Right lobe of liver (tissue), 6 donors: ENCODE measurements at places on chromosomes 3 and 15.

- no peak for DNase-seq
Observed at GRCh38 chr15:56980473-56980872, 62.0 kb downstream of the TCF12 start.

DNA sequence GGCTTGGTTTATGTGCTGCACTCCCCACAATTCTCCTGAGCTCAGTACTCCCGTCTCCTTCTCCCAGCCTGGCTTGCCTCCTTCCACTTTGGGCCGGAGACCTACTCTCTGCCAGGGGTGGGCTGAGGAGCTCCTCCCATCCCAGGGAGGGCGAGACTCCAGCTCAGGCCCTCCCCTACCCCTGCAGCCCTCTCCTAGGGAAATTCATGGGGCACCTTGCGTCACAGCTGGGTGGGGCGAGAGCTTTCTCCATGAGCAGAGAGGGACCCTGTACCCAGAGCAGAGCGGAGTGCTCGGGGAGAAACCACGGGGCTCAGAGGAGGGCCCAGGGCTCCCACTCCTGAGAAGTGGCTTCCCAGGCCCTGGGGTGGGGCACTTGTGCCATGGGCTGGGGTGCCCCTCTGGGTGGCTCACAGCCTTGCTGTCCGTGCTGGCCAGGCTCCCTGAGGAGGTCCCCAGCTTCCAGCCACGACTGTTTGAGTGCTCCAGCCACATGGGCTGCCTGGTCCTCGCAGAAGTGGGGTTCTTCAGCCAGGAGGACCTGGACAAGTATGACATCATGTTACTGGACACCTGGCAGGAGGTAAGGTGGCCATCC, 13.3 kb downstream of the VILL start:
- DNase-seq: peak; percentile 57

GRCh38 chr3:100563652-100564211, 45.7 kb upstream of the ADGRG7 start:
- no peak for DNase-seq

- DNase-seq: no peak
Observed at GRCh38 chr3:30319713-30320112, 286.7 kb upstream of the TGFBR2 start.

- DNase-seq: no peak
Observed at GRCh38 chr3:73572368-73572767, 52.4 kb downstream of the PDZRN3 start.

DNA sequence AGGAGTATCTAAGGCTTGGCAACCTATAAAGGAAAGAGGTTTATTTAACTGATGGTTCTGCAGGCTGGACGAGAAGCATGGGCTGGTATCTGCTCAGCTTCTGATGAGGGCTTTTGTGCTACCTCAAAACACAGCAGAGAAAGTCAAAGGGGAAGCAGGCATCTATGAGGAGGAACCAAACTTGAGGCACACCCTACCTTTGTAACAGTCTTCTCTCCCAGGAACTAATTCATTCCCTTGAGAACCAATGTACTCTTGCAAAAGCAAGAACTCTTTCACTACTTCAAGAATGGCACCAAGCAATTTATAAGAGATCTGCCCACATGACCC, 109.0 kb downstream of the CGGBP1 start:
- no peak for DNase-seq

GRCh38 chr3:17190353-17191078, 305.8 kb downstream of the PLCL2 start:
- DNase-seq: no peak

DNA sequence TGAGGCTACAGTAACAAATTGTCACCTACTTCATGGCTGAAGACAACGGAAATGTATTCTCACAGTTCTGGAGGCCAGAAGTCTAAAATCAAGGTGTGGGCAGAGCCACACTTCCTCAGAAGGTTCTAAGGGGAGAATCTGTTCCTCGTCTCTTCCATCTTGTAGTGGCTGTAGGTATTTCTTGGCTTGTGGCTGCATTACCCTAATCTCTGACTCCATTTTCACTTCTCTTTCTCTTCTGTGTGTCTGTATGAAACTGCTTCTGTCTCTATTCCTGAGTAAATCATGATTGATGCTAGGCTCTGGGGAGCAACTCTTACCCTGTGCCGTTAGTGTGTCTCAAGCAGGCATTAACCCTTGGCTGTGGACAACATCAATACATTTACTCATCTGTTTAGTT, 164.7 kb downstream of the SQOR start:
- DNase-seq: no peak

DNA sequence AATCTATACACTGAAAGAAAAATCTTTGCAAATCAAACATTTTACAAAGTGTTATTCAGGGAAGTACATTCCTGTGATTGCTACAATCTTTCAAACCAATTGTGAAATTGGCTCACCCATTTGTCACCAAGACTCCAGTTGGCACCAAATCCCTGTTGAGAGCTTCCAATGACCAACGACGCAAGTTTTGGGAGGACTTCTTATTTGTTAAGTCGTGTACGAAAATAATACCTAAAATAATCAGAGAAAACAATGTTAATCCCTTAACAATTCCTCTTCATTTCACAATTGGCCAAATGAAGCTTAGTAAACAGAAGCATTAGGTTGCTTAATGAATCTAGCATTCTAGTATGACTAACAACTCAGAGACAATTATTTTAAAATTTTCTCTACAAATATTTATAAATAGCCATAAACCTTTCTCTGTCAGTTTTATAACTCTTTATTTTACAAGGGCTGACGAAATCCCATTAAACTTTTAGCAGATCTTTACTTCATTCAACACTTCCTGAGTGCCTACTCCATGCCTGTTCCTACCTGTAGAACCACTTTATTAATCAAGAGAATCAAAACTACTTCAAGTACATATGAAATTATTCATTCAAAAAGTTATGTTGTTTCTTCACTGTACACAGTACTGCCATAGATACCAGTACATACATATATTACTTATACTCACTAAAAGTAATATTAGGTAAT, 24.0 kb upstream of the HGD start:
- peak; percentile 24 for DNase-seq

GRCh38 chr3:25663869-25664811, 567 bp downstream of the TOP2B start:
- peak; percentile 89 for DNase-seq

DNA sequence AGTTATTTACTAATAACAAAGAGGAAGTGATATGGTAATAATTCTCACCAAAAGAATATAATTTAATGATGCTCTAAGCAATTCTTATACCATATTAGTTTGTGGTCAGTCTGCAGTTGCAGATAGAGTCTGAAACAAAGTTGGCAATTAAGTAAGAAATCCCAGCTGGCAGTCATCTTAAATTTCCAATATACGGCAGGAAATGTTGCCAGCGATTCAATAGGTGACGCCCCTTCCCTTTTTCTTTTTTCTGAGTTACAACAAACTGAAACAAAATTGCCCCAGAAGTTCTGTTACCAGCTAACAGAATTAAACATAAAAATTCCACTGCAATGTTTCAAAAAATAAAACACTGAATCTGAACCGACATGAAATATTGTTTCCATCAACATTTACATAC, 26.7 kb downstream of the LRRFIP2 start:
- DNase-seq: no peak

GRCh38 chr15:77739591-77740378, 107.1 kb upstream of the LINGO1 start:
- no peak for DNase-seq

- DNase-seq: no peak
Observed at GRCh38 chr3:68090571-68090970, 436.2 kb upstream of the SUCLG2 start.

DNA sequence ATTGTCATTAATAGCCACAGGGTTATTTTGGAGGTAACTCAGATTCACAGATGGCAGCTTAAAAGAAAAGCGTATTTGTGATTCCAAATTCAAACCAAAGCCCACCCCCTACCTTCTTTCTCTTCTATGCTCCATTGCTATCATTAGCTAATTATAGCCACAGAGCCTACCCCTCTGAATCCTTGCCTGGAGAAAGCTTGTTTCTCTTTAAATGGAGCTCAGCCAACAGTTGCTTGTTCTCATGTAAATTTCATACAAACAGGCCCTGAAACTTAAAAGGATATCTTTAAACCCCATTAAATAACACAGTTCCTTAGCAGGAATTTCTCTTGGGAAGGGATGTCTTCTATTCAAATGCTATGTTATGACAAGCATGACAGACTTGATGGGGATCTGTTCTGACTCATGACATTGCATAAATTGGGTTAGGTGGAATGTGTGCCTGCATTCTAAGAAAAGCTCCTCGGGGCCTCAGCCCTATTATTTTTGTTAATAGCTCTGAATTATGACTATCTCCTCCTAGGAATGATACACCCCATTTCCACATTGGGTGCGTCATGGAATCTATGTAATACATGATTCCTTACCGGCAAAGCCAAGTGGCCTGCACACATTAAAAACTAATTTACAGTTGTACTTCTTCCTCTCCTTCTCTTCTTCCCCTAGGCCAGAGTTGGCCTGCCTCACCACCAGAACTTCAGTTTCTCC, 265.8 kb downstream of the TAFA4 start:
- no peak for DNase-seq
